Coronary artery (tissue), 2 donors: ENCODE measurements at places on chromosomes 3 and 15.

DNA sequence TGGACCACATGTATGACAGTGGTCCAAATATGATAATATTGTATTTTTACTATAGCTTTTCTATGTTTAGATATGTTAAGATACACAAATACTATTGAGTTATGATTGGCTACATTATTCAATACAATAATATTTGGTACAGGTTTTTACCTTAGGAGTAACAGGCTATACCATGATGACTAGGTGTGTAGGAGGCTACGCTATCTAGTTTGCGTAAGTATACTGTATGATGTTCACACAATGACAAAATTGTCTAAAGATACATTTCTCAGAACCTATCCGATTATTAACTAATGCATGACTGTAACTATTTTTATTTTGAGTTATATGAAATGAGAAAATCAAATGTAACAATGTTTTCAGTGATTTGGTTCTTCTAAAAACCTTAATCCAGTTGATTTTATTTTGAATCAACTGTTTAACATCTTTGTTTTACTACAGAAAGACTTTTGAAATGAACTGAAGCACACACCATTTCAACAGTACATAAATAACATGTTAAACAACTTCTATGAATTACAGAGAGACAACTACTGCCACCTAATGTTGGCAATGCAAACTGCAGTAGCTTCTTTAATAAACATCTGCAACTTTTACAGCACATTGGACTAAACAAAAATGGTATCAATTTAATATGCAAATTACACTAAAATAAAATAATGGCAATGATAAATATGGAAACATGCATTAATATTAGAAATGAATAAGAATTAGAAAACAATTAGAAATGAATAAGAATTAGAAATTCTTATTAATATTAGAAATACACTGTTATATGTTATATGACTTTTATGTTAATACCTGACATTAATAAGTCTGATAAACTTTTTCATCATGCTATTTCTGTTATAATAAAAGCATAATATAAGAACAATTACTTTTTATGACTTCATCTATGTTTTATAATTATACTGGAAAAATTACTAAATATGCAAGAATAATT, 255.7 kb downstream of the MBNL1 start:
- DNase-seq: no peak

DNA sequence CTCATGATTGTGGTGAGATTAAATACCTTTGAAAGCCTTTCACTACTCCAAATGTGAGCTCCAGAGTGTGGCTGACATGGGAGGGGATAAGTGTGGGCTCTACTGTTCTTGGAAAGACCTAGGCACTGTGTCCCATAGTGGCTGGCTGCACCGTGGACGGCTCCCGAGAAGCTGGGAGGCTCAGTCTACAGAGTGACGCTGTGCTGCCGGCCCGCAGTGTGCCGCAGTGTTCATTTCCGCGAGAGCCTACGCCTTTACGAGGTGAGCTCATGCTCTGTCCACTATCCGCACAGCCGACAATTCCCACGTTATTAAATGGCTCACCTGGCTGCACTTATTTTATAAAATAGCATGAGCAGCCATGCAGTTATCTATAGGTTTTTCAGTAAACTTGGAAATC, 66.9 kb downstream of the MTHFS start:
- DNase-seq: no peak

- no peak for DNase-seq
Observed at GRCh38 chr3:189121092-189121491, 50.7 kb upstream of the TPRG1 start.

DNA sequence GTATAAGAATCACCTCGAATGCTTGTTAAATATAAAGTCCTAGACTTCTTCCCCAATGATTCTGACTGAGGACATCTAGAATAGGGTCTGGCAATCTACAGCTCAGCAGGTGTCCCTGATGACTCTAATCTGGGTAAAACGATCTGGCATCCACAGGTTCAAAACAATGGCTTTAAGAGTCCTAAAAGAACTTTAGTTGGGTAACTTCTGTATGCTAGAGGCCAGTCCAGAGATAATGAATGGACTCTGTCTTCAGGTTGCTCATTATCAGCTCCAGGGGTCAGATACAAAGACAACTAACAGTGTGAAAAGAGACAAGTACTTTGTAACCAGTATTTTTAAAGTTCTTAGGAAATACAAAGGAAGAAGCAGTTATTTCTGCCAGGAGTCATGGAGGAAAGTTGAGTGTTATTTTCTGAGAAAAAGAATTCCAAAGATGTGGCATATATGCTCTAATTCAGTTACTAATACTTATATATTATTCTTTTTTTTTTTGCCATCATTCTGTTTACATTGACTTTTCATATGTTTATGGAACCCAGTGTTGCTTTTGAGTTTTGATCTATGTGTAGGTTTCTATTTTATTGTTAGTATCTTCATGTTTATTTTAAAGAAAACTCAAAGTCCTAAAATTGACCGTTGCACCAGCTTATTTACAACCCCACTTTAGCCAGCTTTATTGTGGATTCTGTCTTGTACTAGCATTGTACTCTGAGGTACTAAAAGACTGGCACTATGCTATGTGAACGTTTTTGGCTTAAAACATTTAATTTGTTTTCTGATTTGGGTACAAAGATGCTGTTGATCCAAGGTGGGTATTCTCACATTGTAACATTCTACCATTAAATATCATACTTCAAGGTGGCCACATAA, 3.1 kb upstream of the GPR15 start:
- no peak for DNase-seq

- DNase-seq: no peak
Observed at GRCh38 chr3:37887062-37887461, 25.4 kb downstream of the CTDSPL start.

- DNase-seq: no peak
Observed at GRCh38 chr15:89998141-89998661, 2.9 kb upstream of the ZNF710 start.

DNA sequence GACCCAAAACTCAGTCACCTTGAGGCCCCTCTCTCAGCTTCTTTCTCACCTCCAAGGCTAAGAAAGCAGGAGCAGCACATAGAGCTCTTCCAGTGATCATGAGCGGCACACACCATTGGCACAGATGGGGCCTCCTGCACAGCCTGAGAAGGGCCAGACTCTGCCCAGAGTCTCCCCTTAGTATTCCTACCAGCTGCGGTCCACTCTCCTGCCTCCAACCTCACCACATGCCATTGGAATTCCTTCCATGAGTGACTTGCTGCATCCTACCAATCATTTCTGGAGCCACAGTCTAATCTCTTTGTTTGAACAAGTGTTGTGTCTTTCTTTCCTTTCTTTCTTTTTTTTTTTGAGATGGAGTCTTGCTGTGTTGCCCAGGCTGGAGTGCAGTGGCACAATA, 39.3 kb downstream of the CDCP1 start:
- DNase-seq: no peak

GRCh38 chr15:42727750-42728381, 9.1 kb downstream of the CDAN1 start:
- DNase-seq: no peak

GRCh38 chr3:169286214-169286613, 377.3 kb downstream of the MECOM start:
- no peak for DNase-seq

- DNase-seq: no peak
Observed at GRCh38 chr15:65980824-65981456, 111.6 kb downstream of the RAB11A start.

DNA sequence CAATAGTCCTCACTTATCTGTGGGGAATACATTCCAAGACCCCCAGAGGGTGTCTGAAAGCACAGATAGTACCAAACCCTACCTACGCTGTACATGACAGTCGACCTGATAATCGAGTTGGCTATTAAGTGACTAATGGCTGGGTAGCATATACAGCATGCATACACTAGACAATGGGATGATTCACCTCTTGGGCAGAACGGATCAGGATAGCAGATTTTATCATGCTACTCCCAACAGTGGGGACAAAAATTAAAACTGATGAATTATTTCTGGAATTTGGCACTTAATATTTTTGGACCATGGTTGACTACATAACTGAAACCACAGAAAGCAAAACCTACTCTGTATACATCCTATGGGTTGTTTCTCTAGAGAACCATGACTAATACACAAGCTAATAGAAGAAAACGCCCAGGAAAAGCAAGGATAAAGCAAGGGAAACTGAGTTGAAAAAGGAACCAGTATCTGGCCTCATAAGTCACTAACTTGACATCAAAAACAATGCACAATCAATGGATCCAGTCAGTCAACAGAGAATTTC, 15.5 kb downstream of the ATG3 start:
- DNase-seq: no peak

- no peak for DNase-seq
Observed at GRCh38 chr3:150469031-150469930, 61.2 kb downstream of the TSC22D2 start.

- no peak for DNase-seq
Observed at GRCh38 chr15:85125056-85125661, 143.5 kb downstream of the PDE8A start.

- DNase-seq: no peak
Observed at GRCh38 chr3:27094721-27095120, 274.5 kb downstream of the NEK10 start.

DNA sequence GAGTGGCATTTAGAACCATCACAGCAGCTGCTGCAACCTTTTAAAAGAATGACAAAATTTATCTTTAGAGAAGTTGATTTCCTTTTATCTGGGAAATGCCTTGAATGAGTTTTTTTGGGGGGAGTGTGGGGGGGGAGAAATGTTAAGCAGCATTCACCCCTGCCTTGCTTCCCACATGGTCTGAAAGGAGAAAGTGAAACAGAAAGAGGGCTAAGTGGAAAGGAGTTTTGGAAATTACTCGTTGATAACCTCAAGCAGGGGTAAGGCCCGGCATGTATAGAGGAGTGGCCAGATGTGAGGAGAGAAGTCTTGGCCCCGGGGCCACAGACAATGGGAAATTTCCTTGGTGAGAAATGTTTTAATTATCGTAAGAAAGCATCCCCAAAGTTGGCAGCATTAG, 23.5 kb downstream of the B3GALNT1 start:
- DNase-seq: no peak

DNA sequence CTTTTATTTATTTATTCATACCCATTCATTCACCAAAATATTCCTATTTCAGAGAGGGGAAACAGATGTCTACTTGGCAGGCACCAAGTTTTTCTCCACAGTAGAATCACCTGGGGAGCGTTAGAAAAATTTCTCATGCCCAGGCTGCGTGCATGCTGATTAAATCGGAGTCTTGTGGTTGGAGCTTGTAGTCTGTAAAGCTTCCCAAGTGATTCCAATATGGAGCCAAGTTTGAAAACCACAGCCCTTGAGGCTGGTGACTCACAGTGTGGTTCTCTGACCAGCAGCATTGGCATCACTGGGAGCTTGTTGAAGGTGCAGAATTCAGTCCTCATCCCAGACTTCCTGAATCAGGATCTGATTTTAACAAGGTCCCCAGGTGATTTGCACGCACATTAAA, 49.7 kb downstream of the PDHB start:
- no peak for DNase-seq

GRCh38 chr3:48687220-48687678, 1.5 kb upstream of the NCKIPSD start:
- no peak for DNase-seq
